ENCODE measurements at places on chromosomes 3 and 15.

DNA sequence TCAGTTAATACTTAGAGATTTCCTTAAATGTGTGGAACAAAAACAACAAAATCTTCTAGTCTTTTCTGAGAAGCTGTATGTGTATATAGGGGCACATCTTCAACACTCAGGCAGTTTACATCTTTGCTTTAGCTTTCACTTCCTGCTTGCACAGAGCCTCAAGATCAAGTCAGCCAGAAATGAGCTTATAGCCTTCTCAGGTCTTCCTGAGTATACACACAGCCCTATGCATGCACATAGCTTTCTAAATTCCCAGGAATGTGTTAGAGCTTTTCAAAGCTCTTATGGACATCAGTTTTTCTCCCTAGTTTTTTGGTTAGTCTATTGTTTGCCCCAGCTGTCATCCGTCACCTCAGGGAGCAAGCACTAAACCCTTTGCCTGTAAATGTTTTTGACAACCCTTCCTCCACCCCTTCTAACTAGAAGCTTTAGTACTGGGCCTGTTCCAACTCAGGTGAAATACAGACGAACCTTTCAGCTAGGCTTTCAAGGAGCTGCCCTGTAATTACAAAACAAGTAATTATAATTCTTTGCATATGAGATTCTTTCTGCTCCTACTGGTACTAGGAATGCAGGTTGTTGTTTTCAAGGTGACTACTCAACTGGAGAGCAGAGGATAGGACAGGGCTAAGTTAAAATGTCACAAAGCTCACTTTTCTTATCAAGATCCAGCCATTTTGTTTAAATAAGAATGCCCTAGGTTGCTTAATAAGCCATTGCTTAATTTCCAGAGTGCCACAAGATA, 22.6 kb upstream of the MTMR10 start:
- no peak for DNase-seq

GRCh38 chr15:42364529-42364928, 5.2 kb downstream of the CAPN3 start:
- DNase-seq = no peak

DNA sequence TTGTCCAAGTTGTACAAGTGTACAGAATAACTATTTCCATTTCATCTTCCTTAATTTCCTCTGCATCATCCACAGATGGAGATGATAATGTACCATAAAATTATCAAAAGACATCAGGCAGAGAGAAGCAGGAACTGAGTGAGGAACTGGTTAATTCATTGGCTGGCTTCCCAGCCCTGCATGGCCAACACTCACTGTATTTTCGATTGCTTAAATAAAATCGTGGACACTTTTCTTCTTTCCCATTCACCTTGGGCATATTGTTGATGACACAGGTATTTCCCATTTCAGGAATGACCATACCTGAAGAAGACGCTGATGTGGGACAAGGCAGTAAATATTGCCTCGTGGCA, 144.2 kb upstream of the ABHD17C start:
- DNase-seq = no peak

GRCh38 chr3:111032677-111033076, 38.9 kb upstream of the NECTIN3 start:
- no peak for DNase-seq

GRCh38 chr15:59678620-59679019, 10.5 kb downstream of the BNIP2 start:
- no peak for DNase-seq

DNA sequence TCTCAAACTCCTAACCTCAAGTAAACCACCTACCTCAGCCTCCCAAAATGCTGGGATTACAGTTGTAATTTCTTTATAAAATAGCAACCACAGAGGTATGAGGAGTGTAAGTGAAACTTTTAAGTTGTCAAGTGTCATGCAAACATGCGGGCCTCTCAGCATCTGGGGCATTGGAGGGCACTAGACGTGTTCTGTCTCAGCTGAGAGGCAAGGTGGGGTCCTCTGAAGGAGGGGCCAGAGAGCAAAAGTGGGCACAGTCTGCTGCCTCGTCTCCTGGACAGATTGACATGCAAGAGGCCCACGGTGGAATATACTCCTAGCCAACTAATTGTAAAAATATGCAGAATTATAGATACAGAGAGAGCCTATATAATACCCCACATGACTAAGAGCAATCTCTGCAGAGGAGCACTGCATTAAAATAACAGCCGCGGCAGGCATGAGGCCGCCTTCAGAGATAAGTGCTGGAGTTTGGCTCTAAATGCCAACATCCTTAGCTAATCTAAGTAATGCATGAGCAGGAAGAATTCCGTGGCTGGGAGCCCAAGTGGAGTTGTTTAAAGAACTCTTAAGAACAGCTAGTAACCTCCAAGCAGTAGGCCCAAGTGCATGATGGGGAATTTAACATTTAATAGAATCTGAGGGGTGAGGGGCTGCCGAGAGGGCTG, 87.8 kb upstream of the RNU6-1 start:
- DNase-seq = no peak

DNA sequence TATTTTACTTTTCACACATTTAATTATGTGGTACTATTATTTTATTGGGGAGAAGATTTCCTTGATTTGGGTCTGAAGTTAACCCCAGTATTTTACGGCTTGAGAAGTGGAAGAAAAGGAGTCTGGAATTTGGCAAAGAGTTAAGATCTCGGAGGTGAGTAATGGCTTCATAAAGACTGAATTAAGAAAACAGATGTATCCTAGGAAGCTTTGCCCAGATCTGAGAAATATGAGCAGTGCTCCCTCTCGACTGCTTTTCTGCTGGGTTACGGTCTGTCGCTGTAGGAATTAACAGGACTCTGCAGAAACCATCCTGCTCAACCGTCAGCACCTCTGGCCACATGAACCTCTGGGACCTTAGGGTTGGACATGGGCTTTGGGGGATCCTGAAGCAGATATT, 163.6 kb upstream of the NDN start:
- DNase-seq = no peak

DNA sequence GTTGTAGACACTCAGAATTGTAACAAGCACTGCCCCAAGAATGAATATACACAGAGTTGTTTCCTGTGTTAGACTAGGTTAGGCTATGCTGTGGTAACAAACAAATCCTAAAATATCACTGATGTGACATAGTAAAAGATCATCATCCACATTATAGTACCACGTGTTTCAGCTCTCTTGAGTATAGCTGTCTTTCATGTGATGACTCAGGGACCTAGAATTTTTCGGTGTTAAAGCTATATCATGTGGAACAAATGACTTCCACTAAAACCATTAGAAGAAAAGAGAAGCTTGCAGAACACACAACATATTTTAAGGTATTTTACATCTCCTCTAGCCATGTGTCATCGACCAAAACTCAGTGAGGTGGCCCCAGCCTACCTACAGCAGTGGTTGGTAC, 307.9 kb upstream of the RBMS3 start:
- DNase-seq = no peak

- DNase-seq = no peak
These were observed 23.1 kb upstream of the LEKR1 start for GRCh38 chr3:156802821-156803606.

DNA sequence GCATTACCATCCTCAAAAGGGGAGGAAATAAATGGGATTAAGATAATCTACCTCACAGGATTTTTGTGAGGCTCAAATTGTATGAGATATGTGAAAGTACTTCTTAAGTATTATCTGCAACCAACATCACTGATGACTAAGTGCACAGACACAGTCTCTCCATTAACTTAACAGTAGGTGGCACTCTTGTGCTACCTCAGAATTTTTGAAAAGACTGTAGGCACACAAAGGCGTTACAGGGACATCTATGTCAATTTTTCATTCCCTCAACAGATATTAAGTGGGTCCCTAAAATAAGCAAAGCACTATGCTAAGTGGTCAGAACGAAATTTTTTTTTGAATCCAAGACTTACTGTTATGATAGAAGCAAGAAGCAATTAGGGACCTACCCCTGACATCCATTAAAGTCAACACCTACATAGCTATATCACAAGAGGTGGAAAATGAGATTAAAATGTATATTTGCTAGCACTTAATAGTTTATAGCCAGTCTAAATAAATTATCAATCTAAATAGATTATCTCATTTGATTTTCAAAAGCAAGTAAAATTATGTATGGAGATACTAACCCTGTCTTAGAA, 52.9 kb downstream of the RYK start:
- no peak for DNase-seq

DNA sequence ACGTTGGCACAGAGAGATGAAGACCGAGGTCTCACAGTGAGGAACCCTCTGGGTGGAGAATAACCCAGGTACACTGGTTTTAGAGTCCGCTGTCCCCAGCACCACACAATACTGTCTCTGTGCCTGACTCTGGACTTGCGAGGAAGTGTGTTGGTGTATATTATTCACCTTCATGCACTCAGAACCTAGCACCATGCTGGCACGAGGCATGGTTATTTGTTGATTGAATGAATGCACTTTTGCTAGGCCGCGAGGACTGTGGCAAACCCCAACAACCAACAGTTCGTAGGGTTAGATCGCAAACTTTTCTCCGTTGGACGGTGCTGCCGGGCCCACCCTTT, 484 bp upstream of the C3orf52 start:
- no peak for DNase-seq
